ENCODE measurements at places on chromosomes 6 and 20.
A peak's percentile ranks its signal among the peaks of the same experiment; 100 is the strongest.

GRCh38 chr20:59579404-59580145 is 24.8 kb upstream of the PHACTR3 start:
- DNase-seq = no peak

DNA sequence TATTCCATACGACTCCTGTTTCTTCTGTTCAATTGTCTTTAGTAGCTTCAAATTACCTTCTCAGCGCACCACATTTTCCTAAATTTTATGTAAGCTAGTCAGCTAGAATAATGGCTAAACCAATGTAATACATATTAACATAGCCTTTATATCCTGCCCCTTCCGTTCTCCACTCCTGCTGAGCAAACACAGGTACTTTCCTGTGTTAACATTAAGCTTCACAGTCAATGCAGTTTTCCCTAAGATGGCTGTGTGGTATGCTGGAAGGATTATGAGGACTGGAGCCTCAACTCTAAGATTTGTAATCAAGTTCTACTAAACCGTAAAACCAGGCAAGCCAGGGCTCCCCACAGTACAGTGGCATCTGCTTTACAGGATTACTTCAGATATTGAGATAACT is 29.4 kb downstream of the HTR1B start:
- DNase-seq = no peak

DNA sequence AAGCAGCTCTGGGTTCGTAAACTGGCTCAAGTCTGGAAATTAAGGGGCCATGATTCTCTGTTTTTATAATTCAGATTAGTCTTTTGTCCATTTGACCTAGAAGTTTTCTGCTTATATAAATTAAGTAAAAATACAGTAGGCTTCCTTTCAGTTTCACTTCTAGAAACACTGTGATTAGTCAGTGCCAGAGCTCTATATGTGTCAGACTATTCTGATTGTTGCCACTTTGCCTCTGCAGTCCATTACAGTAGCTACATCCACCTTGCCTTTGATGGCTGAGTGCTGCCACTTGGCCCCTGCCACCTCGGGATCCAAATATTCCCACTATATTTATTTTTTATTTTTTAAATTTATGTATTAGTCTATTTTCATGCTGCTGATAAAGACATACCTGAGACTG is 7.9 kb downstream of the ZC2HC1B start:
- DNase-seq = no peak

DNA sequence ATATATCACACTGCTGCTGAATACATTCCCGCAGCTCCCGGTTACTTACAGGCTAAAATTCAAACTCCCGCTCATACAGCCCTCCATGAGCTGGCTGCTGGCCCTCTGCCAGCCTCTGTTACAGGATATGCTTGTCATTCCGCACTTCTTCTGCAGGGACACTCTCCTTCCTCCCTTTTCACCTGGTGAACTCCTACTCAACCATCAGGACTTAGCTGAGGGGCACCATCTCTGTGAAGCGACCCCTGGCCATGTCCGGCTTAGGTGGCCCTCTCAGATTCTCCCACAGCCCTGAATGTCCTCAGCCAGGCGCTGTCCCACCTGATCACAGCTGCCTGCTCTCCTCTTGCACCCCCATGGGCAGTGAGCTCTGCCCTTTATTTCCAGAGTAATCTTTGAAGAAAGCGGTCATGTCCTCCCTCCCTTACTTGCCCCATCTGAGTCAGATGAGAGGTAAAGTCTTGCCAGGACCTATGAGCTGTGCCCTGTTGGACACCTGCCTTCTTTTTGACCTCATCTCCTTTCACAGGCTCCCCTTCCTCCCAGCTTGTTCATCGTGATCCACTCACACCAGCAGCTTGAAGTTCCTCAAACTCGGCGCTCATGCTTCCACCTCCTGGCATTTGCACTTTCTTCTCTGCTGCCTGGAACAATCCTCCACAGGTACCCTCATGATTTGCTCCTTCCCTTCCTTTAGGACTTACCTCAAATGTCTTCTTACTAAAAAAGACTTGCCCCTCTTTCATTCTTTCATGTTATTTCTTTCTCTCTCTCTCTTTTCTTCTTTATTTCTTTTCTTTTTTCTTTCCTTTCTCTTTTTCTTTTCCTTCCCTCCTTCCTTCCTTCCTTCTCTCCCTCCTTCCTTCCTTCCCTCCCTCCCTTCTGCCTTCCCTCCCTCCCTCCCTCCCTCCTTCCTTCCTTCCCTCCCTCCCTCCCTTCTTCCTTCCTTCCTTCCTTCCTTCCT is 5.6 kb downstream of the CYP24A1 start:
- DNase-seq = no peak

DNA sequence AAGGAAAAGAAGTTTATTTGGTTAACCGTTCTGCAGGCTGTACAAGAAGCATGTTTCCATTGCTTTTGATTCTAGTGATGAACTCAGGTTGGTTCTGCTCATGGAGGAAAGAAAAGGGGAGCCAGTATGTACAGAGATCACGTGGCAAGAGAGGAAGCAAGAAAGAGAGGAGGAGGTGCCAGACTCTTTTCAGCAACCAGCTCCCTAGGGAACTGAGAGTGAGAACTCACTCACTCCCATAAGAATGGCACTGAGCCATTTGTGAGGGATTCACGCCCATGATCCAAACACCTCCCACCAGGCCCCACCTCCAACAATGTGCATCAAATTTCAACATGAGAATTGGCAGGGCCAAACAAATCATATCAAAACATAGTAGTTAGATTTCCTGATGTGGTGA is 649.1 kb downstream of the EPM2A start:
- no peak for DNase-seq

GRCh38 chr6:165173484-165173883 is 135.9 kb downstream of the C6orf118 start:
- DNase-seq = no peak

GRCh38 chr6:10759312-10759839 is 11.8 kb downstream of the TMEM14B start:
- DNase-seq = no peak

DNA sequence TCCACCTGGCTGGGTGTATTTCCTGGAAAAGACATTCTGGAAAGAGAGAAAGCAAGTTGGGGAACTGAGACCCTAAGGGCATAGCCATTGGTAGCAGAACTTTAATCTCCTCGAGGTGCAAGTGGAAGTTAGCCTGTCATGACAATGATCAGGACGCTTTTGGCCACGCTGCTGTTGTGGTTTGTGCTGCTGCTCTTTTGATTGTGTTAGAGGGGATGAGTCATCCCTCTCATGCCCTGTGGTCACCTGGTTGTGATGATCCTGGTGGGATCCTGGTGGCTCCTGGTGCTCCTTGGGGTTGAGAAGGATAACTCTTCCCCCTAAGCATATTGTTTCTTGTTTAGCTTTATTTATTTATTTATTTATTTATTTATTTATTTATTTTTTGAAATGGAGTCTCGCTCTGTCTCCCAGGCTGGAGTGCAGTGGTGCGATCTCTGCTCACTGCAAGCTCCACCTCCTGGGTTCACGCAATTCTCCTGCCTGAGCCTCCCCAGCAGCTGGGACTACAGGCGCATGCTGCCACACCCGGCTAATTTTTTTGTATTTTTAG is 350.3 kb downstream of the KIF16B start:
- DNase-seq = no peak

- no peak for DNase-seq
These were observed 184.7 kb upstream of the PMEPA1 start for GRCh38 chr20:57894522-57894921.

- no peak for DNase-seq
These were observed 208.1 kb downstream of the PLCB4 start for GRCh38 chr20:9276966-9277468.

GRCh38 chr6:12083302-12083701 is 71.2 kb downstream of the HIVEP1 start:
- no peak for DNase-seq

DNA sequence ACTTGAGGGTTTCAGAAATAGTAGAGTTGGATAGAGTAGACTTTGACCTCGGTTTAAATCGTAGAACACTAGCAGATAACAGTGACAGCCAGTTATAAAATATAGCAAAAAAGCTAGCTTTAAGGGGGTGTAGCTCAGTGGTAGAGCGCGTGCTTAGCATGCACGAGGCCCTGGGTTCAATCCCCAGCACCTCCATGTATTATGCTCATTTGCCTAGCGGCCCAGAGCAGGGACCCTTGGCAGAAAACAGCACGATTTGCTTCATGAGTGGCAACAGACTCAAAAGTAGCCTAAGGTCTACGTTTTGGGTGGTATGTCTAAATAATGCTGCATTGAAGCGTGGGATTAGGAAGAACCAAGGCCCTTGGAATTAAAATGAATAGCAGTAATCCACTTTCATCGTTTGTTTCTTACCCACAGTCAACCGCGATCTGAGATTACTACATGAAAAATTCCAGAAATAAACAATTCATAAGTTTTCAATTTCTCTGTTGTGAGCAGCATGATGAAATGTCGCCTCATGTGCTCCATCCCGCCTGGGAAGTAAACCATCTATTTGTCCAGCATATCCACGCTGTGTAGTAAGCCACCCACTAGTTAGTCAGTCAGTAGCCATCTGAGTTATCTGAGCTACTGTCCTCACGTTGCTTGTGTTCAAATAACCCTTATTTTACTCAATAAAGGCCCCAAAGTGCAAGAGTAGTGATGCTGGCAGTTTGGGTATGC is 184.9 kb downstream of the GPX5 start:
- DNase-seq = no peak

DNA sequence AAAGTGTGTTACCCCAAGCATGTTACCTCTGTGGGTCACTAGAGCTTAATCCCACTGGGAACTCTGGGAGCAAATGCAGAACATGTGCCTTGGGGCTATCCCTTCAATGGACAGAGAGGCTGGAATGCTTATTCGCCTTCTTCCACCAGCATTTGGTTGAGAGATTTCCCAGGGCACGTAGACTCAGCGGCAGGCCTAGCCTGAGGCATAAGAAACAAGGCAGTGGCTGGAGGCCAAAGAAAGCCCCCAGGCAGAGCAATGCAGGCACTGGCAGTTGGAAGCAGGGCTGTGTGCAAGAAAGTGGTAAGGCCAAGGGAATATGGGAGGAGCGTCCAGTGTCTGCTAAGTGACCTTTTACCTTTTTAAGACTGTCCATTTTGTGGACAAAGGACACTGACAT is 114.0 kb upstream of the FLRT3 start:
- DNase-seq = no peak

DNA sequence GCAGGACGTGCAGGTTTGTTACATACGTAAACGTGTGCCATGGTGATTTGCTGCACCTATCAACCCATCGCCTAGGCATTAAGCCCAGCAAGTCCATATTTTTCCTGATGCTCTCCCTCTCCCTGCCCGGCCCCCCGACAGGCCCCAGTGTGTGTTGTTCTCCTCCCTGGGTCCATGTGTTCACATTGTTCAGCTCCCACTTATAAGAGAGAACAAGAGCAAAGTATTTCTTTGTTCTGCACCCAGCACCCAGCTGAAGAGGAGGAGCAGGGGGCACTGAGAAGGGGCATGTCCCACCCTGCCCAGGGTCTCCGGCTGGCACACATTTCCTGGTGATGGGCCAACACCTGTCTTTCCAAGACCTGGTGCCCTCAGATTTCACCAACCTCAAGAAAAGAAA is 251.1 kb upstream of the ARID1B start:
- no peak for DNase-seq

DNA sequence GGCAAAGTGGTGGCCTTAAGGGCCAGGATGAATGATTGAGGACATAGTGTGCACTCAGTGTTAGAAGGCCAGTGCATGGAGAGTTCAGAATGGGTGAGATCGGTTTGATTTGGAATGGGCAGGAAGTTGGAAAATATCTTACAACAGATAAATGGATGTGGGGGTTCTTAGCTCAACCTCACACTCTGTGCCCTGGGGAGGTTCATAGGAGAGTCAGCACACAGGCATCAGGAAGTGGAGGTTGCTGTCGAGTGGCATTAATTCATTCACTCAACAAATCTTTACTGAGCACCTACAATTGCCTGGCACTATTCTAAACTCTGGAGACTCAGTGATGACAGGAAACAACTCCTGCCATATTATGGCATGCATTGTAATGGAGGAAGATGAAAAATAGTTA is 313.7 kb upstream of the SUPT3H start:
- DNase-seq = no peak

DNA sequence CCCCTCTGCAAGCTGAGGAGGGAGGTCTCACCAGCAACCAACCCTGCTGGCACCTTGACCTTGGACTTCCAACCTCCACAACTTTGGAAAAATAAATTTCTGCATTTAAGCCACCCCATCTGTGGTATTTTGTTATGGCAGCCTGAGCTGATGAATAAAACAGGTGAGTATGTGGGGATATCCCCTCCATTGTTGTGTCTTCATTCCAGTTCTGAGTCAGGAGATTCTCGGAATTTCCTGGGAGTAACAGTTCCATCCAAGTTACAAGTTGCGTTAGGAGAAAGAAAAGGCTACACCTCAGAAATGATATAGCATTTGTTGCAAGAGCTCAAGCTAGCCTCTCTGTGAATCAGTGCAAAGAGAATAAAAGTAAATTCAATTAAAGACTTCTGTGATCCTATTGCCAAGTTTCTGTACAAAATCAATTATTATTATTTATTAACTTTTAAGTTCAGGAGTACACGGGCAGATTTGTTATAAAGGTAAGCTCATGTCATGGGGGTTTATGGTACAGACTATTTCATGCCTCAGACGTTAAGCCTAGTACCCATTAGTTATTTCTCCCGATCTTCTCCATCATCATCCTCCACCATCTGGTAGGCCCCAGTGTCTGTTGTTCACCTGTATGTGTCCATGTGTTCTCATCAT is 153.0 kb downstream of the NKAIN2 start:
- no peak for DNase-seq

- DNase-seq = no peak
These were observed 97.2 kb downstream of the DACT2 start for GRCh38 chr6:168222115-168223043.

- DNase-seq = no peak
These were observed 94.3 kb downstream of the EDN1 start for GRCh38 chr6:12384357-12384912.

GRCh38 chr6:98695091-98695801 is 139.1 kb upstream of the POU3F2 start:
- no peak for DNase-seq

- no peak for DNase-seq
These were observed 4.1 kb upstream of the XKR7 start for GRCh38 chr20:31963889-31964288.

DNA sequence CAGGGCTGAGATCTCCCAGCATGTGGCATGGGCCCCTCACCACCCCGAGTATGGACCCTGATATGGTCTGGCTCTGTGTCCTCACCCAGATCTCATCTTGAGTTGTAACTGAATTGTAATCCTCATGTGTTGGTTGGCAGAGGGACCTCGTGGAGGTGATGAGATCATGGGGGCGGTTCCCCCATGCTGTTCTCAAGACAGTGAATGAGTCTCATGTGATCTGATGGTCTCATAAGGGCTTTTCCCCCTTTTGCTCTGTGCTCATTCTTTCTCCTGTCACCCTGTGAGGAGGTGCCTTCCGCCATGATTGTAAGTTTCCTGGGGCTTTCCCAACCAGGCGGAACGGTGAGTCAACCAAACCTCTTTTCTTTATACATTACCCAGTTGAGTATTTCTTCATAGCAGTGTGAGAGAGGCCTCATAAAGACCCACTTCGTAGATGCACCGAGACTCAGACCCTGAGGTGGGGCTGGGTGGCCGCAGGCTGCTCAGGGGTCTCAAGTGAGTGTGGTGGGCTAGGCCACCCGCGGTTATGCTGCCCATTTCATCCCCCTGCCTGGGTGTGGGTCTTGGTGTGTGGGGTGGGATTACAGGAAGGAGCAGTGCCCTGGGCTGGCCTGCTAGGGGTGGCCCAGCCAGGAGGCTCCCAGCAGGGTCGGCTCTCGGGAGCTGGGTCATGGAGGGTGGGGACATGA is 26.2 kb upstream of the GATA5 start:
- DNase-seq = peak; percentile 55

GRCh38 chr6:14467591-14467990 is 350.0 kb downstream of the CD83 start:
- no peak for DNase-seq
